Mucosa of descending colon (tissue), 3 donors: ENCODE measurements at places on chromosomes 3 and 15. TPM values are rescaled to one million over a fixed set of nuclear protein-coding genes. Genes with fewer than 3 reads are reported as not detected.

- DNase-seq: no peak
Observed at GRCh38 chr15:100508641-100509300, 20.0 kb downstream of the CERS3 start.

DNA sequence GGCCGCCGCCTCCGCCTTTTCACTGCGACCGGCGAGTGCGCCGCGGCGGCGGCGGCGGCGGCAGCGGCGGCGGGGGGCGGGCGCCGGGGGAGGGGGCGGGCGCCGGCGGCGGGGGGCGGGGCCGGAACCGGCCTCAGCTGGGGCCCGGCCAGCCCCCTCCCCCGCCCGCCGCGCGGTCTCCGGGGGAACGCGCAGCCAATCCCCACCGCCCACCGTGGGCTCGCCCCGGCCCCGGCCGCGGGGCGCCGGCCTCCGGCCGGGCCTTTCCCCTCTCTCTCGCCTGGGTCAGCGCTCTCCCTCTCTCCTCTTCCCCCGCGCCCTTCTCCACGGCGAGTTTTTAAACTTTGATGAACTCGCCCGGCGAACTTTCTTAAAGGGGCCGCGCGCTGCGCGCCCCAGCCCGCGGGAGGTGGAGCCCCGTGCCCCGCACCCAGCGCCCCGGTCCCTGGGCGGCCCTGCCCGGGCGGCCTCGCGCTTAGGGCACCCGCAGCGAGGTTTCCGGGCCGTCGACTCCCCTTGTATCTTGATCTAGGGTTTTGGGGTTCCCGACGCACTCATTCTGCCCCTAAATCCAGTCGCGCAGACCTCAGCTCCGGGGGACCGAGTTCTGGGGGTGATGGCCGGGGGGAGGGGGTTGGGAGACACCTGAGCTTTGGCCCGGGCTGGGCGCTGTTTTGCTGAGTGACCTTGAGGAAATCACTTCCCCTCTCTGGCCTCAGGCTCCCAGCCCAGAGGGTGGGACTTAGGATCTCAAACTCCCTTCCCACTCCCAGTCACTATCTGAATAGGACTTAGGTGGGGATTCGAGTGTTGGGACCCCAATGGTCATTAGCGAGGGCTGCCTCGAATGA is at the start of gene RBPMS2:
RBPMS2 (minus strand) TSS at position 39 of the 851 bp plus-strand sequence. CDS start 270 bp downstream, outside the sequence.
- DNase-seq: peak; percentile 6

DNA sequence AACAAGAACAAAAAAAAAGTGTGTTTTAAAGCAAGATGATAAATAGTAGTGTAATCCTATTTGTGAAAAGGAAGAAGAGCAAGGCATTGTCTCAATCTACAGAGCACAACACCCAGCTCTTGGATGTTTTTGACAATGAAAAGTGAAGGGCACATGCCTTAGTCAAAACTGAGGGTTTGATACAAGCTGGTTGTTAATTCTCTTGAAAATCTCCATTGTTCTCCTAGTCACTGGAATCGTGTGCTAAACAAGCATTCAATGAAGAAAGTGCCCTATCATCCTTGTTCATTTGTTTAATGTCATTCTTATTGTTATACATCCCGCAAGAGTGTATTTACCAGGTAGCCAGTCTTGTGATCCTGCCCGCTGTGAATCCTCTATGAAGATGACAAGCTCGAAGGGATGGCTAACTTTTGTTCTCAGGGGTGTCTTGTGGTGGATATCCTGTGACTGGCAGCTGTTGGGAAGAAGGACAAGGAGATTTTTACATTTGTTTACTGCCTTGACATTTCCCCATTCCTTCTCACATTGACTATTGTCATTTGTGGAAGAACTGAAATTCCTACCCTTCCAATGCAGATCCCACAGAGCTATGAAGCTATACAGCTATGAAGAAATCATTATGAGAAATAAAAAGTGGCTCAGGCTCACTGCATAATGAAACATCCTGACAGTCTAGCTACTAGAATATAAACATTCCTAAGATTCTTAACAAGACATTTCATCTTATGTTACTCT is 175.9 kb downstream of the VGLL3 start:
- DNase-seq: no peak

- DNase-seq: no peak
Observed at GRCh38 chr3:16362770-16363169, 97.8 kb downstream of the OXNAD1 start.

DNA sequence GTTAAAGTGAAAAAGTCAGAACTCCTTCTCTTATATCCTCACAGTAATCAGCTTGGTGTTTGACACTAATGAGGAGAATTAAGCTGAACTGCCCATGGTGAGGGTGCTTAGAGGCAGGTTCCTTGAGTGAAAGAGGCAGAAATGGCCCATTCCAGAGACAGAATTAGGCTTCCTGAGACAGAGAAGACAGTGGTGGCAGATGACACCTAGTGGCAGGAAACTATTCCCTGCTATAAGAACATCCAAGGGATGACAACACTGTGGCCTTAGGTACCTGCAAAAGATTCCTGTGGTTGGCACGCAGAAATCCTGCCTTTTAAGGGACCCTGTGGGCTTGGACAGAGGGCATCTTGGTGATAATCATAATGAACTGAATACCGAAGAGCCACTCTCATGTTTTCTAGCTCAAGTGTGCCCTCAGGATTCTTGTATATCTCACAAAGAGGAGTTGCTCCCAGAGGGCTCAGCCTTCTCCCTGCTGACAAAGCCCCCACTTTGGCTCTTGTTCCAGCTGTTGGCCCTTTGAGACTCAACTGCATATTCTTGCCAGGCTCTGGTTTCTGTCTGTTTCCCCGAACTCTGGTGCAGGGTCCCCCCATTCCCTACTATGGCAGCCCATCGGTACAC is 56.0 kb downstream of the KBTBD12 start:
- DNase-seq: no peak

- no peak for DNase-seq
Observed at GRCh38 chr3:3023111-3023745, 86.9 kb downstream of the IL5RA start.

GRCh38 chr3:61684386-61684785 is 123.0 kb downstream of the PTPRG start:
- no peak for DNase-seq

DNA sequence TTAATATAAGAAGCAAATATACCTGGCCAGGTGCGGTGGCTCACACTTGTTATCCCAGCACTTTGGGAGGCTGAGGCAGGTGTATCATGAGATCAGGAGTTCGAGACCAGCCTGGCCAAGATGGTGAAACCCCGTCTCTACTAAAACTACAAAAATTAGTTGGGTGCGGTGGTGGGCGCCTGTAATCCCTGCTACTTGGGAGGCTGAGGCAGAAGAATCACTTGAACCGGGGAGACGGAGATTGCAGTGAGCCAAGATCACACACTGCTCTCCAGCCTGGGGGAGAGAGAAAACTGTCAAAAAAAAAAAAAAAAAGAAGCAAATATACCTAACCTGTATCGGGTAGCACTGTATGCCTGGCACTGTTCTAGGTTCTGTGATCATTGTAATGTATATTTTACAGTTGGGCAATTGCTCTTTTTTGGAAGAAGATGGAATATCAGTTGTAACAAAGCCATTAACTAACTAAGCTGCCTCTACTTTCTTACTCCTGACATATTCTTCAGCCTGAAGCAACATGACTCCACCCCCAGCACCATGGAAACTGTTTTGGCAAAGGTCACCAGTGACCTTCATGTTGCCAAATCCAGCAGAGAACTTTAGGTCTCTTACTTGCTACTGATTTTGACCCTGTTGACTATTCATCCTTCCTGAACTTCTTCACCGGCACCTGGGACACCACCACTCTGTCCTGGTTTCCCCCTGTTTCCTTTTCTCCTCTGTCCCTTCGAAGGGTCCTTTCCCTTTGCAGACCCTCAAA is 203.8 kb downstream of the RPLP1 start:
- no peak for DNase-seq

DNA sequence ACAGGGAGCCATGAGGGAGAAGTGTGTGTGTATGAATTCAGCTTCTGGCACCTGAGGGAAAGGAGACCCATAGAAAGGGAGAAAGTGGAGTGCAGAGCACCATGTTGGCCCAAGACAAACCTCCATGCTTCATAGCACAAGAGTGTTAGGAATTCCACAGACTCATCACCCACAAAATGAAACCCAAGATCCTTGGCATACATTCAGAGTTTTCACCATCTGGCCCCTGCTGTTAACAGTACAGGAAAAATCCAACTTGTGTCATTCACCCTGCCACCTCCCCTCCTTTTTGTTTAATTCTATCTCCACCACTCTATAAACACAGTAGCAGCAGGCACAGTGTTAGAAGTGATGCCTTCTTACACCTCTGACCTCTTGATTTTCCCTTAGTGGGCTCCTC is 60.0 kb upstream of the MNS1 start:
- DNase-seq: no peak

DNA sequence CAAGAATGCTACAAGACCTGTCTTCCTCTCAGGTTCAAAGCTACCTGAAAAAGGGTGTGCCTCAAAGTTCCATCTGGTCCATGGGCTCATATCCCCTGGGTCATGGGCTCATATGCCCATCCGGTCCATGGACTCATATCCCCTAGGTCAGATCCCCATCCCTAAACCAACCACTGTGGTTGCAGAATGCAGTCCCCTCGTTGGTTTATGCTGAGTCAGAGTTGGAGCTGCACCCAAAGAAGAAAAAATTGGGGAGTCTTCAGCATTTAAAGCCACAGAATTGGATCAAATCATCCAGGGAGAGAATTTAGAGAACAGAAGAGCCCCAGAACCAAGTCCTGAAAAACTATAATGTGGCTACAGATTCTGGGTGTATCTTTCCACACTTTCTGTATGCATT is 71.5 kb upstream of the IL12A start:
- DNase-seq: no peak

GRCh38 chr15:63186065-63186464 is 3.3 kb upstream of the RAB8B start:
- no peak for DNase-seq

- DNase-seq: no peak
Observed at GRCh38 chr15:78347586-78348543, 7.7 kb downstream of the CRABP1 start.

GRCh38 chr15:41490355-41490754 is 3.3 kb upstream of the ITPKA start:
- no peak for DNase-seq

GRCh38 chr3:45948311-45948781 is 5.1 kb downstream of the CXCR6 start:
- DNase-seq: no peak

DNA sequence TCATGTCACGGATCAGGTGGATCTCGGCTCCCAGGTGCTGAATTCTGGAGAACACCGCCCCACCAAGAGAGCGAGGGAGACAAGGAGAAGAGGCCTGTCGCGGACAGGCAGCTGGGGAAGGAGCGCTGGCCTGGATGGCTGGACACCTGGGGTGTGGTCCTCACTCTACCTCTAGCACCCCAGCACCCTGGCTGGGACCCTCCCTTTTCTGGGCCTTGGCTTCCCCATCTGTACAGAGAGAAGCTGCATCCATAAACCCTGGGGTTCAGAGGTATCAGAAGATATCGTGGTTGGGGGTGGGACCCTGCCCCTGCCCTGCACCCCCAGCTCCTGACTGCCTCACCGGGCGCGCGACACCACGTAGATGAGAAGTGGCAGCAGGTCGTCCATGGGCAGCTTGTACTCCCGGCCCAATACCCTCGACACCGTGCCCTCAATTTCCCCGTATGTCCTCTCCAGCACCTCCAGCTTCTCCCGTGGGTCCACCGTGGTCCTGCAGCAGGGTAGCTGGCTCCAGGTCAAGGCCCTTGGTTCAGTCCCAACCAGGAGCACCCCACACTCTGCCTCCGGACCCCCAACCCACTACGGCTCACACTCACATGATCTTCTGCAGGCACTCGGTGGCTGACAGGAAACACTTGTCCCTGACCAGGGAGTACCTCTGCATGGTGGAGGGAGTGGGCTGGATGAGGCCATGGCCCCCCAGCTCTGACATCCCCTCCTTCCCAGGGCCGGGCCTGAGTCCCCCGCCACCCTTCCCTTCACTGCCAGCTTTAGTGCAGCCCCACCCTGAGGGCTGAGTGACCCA is 21.7 kb downstream of the ALS2CL start:
- no peak for DNase-seq

DNA sequence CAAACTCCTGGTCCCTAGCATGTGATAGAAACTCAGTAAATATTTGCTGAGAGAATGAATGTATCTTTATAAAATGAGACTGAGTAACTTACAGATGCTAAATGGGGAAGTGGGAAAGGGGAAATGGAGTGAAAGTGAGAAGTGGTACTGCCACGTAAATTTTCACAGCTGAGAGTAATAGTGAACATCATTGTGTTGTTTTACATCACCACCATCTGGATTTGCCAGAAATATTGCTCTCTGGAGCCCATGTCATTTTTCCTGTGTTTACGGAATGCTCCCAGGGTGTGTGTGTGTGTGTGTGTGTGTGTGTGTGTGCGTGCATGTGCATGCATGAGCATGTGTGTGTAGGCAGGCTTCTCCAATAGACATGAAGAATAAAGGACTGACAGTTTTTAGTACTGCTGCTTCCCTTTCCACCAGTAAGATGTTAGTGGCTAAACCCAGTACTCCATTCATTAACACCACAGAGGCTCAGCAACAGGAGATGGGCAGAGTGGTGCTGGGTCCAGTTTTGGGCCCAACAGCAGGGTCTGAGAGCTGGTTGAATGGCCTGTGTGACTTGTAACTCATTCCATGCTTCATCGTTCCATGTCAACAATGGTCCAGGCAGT is 57.3 kb downstream of the DIPK2A start:
- no peak for DNase-seq

GRCh38 chr3:55805169-55805568 is 318.1 kb upstream of the WNT5A start:
- no peak for DNase-seq

DNA sequence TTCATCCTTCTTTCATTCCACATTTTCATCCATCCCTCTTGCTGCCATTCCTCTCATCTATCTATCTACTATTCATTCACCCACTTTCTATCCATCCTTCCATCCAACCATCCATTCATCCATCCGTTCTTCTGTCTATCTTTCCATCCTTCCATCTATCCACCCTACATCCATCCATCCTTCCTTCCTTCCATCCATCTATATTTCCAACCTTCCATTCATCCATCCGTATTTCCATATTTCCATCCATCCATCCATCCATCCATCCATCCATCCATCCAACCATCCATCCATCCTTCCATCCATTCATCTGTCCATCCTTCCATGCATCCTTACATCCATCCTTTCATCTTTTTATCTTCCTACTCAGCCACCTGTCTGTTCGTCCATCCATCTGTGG is 14.0 kb downstream of the SLC6A20 start:
- DNase-seq: no peak

- no peak for DNase-seq
Observed at GRCh38 chr15:55289011-55289745, 435 bp downstream of the RAB27A start.

- DNase-seq: no peak
Observed at GRCh38 chr3:162534431-162534830, 1037.8 kb downstream of the OTOL1 start.

DNA sequence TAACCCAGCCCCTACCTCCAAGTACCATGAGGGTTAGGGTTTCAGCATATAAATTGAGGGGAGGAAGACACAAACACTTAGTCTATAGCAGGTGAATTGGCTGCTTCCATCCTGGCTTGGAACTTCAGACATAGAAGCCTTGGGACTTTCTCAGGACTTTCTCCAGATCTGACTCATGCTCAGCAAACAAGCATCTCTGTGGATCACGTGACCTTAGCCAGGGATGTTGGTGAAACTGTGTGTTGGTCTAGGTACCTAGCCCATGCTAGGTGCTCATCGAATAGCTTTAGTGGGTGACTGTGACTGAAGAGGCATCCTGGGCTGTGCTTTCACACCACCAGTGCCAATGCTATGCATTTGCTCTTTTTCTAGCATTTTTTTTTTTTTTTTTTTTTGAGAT is 58.9 kb downstream of the CD47 start:
- no peak for DNase-seq

Gene GNAT1
- total RNA-seq: not detected

Gene ACTRT3
- 1.1 TPM for total RNA-seq

Gene IGF1R
- 34.7 TPM for total RNA-seq

Gene SAMMSON
- not detected for total RNA-seq

Gene GRIP2
- 2.2 TPM for total RNA-seq

Gene BHLHE40
- total RNA-seq: 40.2 TPM

Gene BNC1
- total RNA-seq: not detected

Gene BCHE
- total RNA-seq: 3.1 TPM
